ENCODE measurements at places on chromosomes 1 and 21. TPM values are rescaled to one million over a fixed set of nuclear protein-coding genes. Genes with fewer than 3 reads are reported as not detected.

The HOOK1 gene
- total RNA-seq = 0.06 TPM

The NIBAN1 gene
- total RNA-seq = 33.3 TPM

The BNIPL gene
- 0.40 TPM for total RNA-seq

The CAP1 gene
- 655 TPM for total RNA-seq

The ANKRD34A gene
- total RNA-seq = 0.62 TPM

The SPATA17 gene
- total RNA-seq = 1.5 TPM

The MYCL gene
- total RNA-seq = 0.12 TPM

The PPM1J gene
- total RNA-seq = 0.53 TPM

The BSND gene
- not detected for total RNA-seq

The UFC1 gene
- total RNA-seq = 129 TPM

The NEGR1 gene
- 17.7 TPM for total RNA-seq

The PLCH2 gene
- total RNA-seq = 3.2 TPM

The ITPKB gene
- 8.2 TPM for total RNA-seq

The RNF223 gene
- not detected for total RNA-seq

The GBP7 gene
- not detected for total RNA-seq

The PTAFR gene
- not detected for total RNA-seq

The AJAP1 gene
- not detected for total RNA-seq

The CRP gene
- not detected for total RNA-seq

The PRDX1 gene
- total RNA-seq = 559 TPM

The GPR3 gene
- total RNA-seq = 0.19 TPM

The SLC66A1 gene
- total RNA-seq = 21.7 TPM

The CHIA gene
- not detected for total RNA-seq

The OR2G6 gene
- total RNA-seq = not detected

The DENND2C gene
- 2.4 TPM for total RNA-seq

The HFM1 gene
- 0.13 TPM for total RNA-seq

The OR2T29 gene
- not detected for total RNA-seq

The PPCS gene
- total RNA-seq = 28.0 TPM

The NFASC gene
- 15.7 TPM for total RNA-seq

The KIF17 gene
- 0.19 TPM for total RNA-seq

The CSF1 gene
- 73.9 TPM for total RNA-seq

The APCS gene
- total RNA-seq = not detected
